ENCODE measurements at places on chromosomes 6 and 20.

- no peak for DNase-seq
These were observed 143.3 kb downstream of the KHDC1L start for GRCh38 chr6:73081955-73082354.

DNA sequence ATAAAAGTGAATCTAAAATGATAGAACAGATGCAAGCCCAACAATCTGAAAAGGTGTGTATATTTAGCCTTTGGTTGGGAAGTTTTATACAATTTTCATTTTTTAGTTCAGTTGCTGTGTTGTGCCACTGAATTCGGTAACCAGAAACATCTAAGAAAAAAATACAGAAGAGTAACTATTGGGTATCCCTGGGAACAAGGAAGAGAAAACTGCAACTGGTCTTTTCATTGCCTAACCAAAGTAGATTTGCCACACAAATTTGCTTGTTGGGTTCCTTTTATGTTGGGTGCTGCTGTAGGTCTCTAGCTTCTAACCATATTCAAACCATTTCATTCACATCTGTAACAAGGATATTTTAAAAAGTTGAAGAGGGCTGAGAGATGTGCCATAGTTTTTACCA is 2.8 kb upstream of the TMEM30A start:
- no peak for DNase-seq

DNA sequence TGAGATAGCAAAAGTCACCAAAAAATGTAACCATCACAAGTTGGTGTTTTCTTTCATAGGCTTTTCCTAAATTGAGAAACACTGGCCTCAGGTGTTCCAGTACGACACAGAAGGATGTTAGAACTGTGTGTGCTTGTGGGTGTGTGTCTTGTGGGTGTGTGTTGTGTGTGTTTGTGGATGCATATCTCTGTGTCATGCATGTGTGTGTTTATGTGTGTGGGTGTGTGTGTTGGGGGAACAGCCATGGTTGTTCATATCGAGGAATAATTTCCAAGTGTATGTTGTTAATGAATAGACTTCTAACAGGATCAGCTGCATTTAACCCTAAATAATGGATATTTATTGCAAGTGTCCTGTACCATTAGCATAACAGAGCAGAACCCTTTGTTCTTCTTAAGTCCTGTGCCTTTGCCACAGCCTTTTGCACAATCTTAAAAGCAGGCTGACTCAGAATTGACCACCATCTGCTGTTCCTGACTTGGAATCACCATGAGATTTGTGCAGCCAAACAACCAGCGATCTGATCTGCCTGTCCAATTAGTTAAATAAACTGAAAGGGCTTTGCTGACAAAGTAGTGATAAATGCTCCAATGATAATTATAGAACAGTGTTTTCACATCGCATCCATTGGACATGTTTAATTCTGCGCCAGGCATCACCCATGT is 7.6 kb downstream of the CD93 start:
- DNase-seq, result no peak

GRCh38 chr6:34129753-34130152 is 16.1 kb downstream of the GRM4 start:
- DNase-seq, result no peak

GRCh38 chr20:22489626-22490286 is 94.6 kb downstream of the FOXA2 start:
- no peak for DNase-seq

- DNase-seq, result no peak
These were observed 94.9 kb upstream of the NT5E start for GRCh38 chr6:85354761-85355618.

GRCh38 chr6:106056060-106056745 is 29.9 kb upstream of the PRDM1 start:
- DNase-seq, result no peak

DNA sequence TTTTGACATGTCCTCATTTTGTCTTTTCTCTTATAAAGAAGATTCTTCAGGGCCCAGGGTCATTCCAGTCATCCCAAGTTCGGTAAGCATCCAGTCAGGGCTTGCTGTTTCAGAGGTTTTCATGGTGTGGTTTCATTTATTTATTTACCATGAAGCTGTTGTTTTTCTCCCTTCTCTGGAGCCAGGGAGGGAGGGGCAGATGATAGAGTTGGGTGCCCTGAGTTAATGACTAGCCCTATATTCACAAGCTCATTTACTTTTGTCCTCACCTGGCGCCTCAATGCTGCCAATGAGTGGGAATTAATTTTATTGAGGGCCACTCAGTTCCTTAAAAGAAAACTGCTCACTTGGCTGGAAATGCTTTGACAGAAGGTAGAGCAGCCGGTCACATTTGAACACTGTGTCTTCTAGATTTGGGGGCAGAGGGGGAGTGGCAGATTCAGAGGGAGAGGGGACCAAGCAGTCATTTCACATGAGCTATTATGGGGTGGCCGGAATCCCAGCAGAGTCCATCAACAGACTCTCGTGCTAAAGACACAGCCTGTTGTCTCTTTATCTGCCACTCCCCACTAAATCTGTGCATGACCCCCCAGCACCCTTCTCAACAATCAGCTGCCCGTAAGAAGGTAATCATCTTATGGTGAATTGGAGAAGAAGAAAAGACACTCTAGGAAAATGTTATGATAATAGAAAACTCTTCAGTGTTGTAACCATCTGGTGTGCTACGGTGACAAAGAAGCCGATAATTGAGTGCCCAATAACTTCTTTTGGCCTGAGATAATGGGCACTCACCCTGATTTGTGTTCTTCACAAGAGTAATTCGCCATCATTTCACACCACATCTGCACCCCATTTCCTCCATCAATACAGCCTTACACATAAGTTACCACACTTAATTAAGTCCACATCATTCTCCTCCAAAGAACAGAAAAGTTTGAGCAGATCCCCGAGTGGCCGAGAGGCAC is 573.5 kb upstream of the JAG1 start:
- peak; percentile 88 for DNase-seq

- DNase-seq, result no peak
These were observed 101.3 kb downstream of the MTHFD1L start for GRCh38 chr6:150966786-150967185.

- peak; percentile 80 for DNase-seq
These were observed 606 bp upstream of the ULBP1 start for GRCh38 chr6:149963212-149963461.

DNA sequence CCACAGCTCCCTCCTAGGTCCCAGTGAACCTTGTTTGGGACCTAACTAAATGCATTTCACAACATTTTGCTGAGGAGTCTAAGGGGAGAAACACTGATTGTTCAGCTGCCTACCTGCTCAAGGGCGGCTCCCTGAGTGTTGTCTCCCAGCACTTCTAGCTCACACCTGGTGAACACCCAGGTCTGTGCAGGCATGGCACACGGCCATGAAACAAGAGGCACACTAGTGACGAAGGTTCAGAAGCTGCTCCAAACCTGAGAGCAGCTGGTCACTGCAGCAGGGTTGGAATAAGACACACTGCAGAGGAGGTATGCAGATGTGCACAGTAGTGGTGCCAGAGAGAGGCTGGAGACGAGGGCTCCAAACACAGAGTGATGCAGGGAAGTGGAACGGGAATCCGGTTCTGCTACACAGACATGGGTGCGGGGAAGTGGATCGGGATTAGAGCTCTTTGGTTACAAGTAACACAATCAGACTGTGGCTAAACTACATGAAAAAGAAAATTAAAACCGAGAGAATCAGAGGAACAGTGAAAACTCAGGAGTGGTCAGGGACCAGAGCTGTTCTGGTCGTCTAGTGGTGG is 486.1 kb upstream of the CDH4 start:
- DNase-seq, result no peak
